GDM1 (cell line): ENCODE measurements at places on chromosomes 1 and 21.

GRCh38 chr1:236175642-236176336, 33.5 kb downstream of the GPR137B start:
- no peak for DNase-seq

GRCh38 chr1:54813485-54814125, 12.5 kb upstream of the TTC22 start:
- no peak for DNase-seq

- DNase-seq, result no peak
Measured at GRCh38 chr1:151314137-151314875, 12.9 kb downstream of the PI4KB start.

DNA sequence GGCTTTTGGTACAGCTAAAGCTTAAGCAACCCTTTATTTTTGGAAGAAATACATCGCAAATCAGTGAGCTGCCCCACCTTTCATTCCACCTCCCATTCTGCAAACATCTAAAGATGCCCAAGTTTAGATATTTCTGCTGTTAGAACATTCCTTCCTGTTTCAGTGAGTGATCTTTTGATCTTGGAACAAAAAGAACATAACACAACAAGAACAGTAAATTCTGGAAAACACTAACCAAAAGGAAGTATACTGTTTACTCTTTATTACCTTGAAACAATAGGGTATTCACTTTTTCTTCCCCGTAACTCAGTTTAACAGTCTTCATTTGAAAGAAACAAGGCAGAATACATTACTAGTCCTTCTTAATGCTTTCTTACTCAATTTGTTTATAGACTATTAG, 40.6 kb downstream of the HNRNPR start:
- no peak for DNase-seq

- DNase-seq, result no peak
Measured at GRCh38 chr21:40652436-40652835, 194.5 kb downstream of the DSCAM start.

DNA sequence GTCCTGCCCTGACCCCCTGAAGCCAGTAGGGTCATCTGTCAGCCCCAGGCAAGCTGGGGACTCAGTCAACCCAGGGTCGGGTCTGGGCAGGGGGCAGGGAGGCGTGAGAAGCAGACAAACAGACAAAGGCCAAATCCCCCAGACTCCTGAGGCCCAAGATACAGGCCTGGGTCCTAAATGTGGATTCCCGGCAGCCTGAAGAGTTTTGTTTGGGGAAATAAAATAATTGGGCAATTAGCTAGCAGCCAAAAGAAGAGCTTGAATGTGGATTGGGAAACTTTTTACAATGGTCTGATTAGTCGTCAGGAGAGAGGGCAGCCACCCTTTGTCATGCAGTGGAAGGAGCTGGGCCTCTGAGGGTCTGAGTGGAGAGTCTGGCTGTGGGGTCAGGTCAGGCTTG, 4.5 kb upstream of the LEFTY2 start:
- no peak for DNase-seq

GRCh38 chr1:4554271-4554865, 100.0 kb upstream of the AJAP1 start:
- no peak for DNase-seq

DNA sequence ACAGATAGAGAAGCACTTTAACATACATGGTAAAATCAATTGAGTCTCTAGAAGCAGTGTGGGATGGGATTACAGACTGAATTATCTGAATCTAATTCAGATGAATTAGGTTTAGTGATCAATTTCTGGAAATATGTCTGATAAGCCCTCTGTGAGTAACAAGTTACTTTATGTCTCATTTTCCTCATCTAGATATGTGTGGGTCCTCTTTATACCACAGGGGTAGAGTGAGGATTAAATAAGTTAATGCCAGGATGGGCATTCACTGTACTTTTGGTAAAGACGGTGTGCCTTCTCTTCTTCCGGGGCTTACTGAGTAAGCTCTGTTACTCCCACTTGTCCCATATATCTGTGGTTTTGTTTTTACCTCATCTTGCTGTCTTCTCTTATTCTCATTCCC, 225.8 kb downstream of the RYR2 start:
- no peak for DNase-seq

- DNase-seq, result no peak
Measured at GRCh38 chr1:37731312-37732019, 33.5 kb downstream of the EPHA10 start.

GRCh38 chr1:1120866-1121591, 5.1 kb upstream of the C1orf159 start:
- no peak for DNase-seq

DNA sequence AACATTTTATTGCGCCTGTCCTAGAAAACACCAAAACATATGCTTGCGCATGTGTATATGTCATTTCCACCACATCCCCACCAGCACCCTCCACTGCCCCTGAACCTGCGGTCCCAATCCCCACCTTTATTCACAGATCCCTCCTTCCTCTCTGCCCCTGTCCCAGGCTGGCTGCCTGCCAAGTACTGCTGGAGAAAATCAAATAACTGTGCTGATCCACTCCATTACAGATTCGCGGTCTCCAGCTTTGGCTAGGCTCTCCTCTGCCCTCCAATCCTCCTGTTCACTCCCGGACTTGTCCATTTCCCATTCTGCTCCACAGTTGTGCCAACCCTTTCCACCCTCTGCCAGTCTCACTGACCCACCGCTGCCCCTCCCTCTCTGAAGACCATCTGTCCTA, 59.3 kb upstream of the GJB5 start:
- no peak for DNase-seq

GRCh38 chr1:237664348-237664747, 226.4 kb downstream of the ZP4 start:
- DNase-seq, result no peak

GRCh38 chr1:40690771-40691537, 550 bp upstream of the NFYC start:
- DNase-seq, result no peak

DNA sequence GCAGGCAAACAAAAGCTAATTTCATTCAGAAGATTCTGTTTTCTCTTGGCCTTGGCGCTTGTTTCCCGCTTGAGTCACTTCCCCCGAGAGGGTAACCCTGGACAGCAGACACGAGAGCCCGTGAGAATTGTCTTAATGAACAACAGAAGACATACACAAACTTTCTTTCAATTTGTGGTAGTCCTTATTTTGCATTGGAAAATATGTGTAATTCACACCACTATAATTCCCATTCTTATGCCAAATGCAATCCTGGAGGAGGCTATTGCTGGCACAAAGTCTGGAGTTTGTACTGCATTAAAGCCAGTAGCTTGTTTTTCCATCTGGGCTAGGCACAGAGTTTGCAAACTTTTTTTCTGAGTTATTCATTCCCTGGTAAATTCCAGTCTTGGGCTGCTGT, 109.8 kb upstream of the IVNS1ABP start:
- DNase-seq, result no peak

- DNase-seq, result no peak
Measured at GRCh38 chr1:13759072-13759471, 59.1 kb downstream of the PRDM2 start.

DNA sequence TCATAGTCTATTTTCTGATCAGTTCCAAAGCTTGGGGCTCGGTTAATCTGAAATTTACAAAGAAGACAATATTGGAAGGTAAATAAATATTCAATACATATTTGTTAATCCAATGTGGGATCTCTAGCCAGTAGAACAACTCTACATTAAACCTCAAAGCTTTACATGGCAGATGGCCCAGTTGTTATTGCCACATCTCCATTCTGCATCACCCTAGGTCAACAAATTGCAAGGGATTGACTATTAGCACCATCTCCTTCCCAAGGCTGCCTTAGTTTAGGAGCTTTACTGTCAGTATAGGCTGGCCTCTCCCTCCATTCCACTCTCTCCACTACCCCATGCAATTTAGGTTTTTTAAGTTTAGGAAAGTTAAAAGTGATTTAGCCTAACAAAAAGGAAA, 69.7 kb downstream of the TTLL7 start:
- no peak for DNase-seq

DNA sequence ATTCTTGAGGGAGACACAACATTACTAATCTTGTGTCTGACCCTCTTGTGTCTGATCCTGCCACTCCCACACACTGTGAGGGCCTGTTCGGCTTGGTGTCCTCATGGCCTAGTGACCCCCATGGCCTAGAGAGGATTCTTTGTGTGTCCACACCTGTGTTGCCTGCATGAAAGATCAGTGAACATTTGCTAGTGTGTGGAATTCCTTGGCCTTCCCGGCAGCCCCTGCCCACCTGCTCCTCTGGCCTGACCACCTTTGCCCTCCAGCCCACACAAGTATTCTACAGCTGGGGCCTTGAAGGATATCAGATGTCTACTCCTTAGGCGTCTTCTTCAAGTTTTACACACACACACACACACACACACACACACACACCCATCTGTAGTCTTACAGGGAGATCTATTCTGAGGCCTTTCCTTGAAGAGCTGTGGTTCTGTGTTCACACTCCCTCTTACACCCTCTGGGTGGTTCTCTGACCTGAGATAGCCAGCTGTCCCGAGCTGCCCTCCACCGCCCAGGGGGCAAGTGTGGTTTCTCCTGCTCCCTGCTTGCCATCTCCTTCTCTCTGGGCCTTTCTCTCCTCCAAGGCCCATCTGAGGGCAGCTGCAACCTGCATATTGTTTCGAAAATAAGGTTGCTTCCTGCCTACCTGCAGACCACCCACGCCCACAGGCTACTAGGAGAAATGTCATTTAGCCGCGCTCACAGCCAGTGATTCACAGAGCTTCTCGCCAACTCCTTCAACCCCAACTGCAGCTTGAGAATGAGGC, 45.4 kb downstream of the CD247 start:
- DNase-seq, result no peak

GRCh38 chr1:237959838-237960237, 69.1 kb upstream of the ZP4 start:
- DNase-seq, result no peak

- DNase-seq, result no peak
Measured at GRCh38 chr1:199780948-199781670, 246.4 kb upstream of the NR5A2 start.

DNA sequence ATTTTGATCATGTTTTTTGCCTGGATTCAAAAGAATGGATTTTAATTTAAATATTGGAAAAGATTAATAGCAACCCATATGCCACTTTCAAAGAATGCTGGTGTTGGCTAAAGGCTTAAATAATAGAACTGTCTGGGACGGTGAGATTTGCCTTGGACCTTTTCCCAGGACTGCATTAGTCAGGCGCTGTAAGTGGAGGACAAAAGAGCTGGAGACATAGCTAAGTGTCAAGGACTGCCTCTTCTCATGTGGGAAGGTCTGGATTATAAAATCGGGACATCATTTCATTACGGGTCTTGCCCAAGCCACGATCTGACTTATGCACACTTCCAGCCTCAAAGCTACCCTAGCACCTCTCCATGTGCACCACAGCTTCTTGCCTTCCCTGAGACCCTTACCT, 458.5 kb upstream of the DEPDC1 start:
- no peak for DNase-seq

DNA sequence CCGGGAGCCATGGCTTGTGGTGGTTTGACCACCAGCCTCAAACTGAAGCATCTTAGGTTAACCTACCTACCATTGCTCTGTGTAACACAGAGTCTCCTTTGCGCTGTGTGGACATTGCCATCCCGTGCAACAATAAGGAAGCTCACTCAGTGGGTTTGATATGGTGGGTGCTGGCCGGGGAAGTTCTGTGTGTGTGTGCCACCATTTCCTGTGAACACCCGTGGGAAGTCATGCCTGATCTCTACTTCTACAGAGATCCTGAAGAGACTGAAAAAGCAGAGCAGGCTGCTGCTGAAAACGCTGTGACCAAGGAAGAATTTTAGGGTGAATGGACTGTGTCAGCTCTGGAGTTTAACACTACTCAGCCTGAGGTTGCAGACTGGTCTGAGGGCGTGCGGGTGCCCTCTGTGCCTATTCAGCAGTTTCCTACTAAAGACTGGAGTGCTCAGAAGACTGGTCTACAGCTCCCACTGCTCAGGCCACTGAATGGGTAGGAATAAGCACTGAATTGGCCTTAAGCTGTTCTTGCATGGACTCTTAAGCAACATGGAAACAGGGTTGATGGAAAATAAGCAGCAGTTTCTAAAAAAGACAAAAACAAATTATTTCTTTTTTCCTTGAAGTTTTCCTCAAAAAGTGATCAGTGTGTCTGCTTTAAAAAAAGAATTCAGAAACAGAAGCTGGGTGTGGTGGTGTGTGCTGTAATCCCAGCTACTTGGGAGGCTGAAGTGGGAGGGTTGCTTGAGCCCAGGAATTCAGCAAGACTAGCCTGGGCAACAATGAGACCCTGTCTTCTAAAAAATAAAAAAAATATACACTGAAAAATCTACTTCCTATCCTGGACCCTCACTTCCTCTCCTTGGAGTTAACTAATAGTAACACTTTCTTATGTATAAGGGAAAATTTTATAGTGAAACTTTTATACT, 14.6 kb downstream of the CEP350 start:
- no peak for DNase-seq

GRCh38 chr1:150257624-150258585, at the start of gene CA14:
CA14 (plus strand) TSS chr1:150257774; CDS start chr1:150258129, 355 bp downstream.
- DNase-seq, result no peak

DNA sequence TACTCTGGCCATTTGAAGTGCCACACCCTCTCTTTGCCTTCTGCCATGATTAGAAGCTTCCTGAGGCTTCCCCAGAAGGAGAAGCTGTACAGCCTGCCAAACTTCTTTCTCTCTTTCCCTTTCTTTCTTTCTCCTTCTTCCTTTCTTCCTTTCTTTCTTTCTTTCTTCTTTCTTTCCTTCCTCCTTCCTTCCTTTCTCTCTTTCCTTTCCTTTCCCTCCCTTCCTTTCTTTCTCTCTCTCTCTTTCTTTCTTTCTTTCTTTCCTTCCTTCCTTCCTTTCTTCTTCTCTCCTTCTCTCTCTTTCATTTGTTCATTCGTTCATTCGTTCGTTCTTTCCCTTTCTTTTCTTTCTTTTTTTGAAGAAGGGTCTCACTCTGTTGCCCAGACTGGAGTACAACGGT, 931.0 kb downstream of the TTLL7 start:
- no peak for DNase-seq

DNA sequence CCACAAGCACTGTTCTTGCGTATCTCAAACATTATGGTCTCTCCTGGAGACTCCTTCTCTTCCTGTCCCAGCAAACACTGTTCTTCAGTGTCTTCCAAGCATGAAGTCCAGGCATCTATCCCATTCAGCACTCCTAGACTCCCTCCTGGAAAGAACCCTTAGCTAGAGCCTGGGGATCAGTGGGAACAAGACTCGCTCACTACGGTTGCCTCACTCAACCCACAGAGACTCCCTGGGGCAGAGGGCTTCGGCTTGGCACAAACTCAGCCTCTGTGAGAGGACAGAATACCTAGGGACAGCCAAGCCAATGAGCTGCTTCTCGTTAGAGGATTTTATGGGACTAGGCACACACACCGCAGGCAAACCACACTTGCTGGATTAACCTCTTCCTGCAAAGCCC, 86.5 kb upstream of the IPO9 start:
- DNase-seq, result no peak

GRCh38 chr1:101506541-101507164, 269.8 kb downstream of the S1PR1 start:
- no peak for DNase-seq

DNA sequence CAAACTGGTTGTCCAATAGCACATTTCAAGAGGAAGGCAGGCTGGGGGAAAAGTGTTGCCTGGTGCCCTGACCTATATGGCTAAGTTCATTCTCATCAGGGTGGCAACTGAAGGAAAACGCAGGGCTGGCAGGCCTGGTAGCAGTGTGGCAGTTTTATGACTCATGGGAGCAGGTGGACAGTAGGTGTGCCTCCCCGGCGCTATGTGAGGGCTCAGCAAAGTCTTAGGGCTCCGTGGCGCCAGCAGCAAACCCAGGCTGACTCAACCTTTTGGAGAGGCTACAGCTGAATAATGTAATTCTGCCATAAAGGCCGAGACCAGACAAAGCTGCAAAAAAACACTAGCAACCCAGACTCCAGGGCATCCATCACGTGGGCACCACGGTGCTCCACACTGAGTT, 23.6 kb downstream of the GADD45A start:
- DNase-seq, result no peak

- no peak for DNase-seq
Measured at GRCh38 chr1:2965676-2966075, 55.6 kb upstream of the ACTRT2 start.
